ENCODE measurements at places on chromosomes 16 and 17.

- DNase-seq, result no peak
Measured at GRCh38 chr16:642189-643049, 791 bp downstream of the MCRIP2 start.

DNA sequence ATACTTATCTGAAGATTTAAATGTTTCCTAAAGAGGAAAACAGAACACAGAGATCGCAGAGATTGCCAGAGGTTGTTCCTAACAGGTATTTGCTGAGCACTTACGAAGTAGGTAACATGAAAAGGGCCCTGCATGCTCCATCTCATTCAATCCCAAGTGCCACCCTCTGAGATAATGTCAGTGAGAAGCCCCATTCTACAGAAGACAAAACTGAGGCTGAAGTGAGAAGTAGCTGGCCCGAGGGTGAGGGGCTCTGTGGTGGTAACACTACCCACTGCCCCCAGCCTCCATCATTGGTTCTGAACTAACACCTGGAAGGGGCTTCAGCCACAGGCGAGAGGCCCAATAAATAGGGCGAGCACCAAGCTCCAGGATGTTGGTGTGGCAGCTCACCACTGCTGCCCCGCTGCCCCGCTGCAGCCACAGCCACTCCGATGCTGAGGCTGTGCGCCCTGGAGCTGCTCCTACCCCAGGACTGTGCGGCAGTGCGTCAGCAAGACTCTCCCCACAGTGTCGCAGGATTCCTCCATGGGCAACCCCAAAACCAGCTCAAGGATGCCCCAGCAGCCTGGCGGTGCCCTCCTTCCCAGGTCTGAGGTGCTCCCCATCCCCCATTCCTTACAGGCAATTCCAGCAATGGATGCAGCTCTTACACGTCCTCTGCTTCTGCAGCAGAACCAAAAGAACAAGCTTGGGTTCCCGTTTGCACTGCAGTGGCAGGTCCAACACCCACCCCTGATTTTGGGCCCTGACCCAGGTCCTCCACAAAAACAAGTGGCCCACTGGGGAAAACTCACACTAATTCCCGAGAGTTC, 10.3 kb downstream of the FLCN start:
- DNase-seq, result no peak

- DNase-seq, result no peak
Measured at GRCh38 chr16:74825941-74826340, 51.3 kb upstream of the FA2H start.

DNA sequence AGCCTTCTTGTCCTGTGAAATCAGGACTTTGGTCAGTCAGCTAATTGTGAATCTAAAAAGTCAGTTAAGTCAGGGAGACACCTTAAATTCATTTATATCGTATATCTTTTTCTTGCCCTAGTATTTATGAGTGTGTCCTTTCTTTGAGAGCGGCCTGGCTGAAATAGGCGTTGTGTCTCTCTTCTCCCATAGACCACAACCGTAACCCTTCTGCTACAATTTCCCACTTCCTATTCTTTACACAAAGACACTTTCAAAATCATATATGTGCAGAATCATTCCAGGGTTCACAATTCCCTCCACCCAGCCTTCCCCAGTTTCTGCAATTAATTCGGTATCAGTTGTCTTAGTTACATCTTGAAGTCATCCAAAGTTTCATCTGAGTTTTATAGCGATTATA, 14.0 kb upstream of the COTL1 start:
- DNase-seq, result no peak

DNA sequence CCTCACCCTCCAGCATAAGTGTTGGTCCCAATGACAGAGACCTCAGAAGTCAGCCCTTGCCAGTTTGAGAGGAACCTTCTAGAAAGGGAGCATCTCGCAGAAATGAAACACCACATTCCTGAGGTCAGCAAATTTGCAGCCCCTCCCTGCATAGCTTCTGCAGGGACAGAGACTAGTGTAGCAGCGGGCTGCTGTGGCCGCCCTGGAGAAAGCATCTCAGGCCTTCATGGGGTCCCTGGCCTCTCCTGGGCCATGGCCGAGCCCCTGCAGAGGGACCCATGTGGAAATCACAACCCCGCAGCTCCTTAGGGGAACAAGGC, 11.4 kb downstream of the HS3ST6 start:
- DNase-seq, result no peak

- DNase-seq, result no peak
Measured at GRCh38 chr17:61846761-61847375, 16.5 kb downstream of the BRIP1 start.

DNA sequence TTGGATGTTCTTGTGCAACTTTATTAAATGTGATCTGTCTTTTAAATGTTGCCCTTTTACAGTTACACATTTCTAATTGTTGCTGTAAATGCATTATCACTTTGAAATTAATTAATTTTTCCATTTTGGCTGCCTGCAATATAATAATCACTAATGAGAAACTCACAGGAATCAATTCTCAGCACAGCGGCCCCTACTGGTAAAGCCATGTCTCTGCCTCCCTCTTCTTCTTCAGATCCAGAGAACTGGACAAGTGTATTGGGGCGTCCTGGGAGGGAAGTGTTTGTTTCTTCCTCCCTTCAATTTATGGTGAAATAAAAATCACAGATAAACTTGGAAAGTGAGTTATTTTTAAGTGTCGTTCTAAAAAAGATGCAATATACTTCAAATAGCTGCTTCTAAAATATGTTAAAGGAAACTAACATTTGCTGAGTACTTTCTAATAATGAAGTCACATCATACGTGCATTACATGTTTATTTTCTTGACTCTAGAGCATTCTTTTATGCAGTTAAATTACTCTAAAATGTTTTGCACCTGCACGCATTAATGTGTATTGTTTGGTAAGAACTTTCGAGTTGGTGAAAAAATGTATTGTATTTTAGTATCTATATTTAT, 338.0 kb downstream of the WWOX start:
- no peak for DNase-seq

Measured in activated CD4-positive, CD25-positive, alpha-beta regulatory T cell (primary cell).